ENCODE measurements at places on chromosomes 6 and 20.
A peak's percentile ranks its signal among the peaks of the same experiment; 100 is the strongest.

DNA sequence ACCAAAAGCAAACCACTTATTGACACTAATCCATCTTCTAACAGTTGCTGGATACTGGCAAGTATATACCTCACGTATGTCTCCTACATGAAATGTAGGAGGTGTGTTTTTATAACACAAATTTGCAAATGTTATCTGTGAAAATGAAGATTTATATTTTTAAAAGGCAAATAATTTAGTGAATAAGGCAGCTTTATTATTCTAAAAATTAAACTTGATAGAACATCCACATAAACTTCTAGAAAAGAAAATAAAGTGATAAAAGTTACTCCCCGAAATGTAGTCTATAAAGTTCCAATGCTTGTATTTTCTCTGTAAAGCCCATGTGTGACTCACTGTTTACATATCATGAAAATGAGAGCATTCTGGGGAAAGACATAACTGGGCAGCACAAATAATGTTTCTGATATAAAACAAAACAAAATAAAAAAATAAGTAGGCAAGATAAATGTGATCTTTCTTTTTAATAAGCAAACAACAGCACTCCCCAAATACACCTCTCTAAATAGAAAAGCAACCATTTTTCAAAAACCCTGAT, 84.4 kb downstream of the MAP7 start:
- no peak for DNase-seq

- DNase-seq: no peak
These were observed 25.2 kb downstream of the MEI4 start for GRCh38 chr6:77678048-77678447.

DNA sequence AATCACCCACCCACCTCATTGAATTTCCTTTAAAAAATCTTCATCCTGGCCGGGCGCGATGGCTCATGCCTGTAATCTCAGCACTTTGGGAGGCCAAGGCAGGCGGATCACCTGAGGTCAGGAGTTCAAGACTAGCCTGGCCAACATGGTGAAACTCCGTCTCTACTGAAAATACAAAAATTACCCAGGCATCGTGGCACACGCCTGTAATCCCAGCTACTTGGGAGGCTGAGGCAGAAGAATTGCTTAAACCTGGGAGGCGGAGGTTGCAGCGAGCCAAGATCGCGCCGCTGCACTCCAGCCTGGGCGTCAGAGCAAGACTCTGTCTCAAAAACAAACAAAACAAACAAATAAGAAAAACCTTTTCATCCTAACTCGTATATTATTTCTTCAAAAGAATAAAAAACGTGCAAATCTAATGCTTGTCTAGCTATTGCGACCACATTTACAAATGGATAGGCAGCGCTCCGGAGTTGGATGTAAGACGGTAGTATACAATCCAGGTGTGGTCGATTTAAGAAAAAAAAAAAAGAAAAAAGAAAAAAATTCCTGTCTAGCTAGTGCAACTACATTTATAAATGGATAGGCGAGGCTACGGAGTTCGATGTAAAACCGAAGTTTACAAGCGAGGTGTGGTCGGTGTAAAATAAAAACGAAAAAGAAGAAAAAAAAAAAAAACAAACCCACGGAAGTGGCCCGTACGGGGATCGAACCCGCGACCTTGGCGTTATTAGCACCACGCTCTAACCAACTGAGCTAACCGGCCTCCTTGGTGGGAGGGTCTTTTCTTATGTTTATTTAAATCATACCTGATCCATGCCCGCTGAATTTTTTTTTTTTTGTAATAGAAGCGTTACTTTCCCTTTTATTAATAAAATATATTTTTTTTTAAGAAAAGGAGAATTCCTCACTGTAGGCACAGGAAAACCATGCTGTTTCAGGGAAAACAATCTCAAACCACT, 70.7 kb upstream of the PRSS16 start:
- no peak for DNase-seq

DNA sequence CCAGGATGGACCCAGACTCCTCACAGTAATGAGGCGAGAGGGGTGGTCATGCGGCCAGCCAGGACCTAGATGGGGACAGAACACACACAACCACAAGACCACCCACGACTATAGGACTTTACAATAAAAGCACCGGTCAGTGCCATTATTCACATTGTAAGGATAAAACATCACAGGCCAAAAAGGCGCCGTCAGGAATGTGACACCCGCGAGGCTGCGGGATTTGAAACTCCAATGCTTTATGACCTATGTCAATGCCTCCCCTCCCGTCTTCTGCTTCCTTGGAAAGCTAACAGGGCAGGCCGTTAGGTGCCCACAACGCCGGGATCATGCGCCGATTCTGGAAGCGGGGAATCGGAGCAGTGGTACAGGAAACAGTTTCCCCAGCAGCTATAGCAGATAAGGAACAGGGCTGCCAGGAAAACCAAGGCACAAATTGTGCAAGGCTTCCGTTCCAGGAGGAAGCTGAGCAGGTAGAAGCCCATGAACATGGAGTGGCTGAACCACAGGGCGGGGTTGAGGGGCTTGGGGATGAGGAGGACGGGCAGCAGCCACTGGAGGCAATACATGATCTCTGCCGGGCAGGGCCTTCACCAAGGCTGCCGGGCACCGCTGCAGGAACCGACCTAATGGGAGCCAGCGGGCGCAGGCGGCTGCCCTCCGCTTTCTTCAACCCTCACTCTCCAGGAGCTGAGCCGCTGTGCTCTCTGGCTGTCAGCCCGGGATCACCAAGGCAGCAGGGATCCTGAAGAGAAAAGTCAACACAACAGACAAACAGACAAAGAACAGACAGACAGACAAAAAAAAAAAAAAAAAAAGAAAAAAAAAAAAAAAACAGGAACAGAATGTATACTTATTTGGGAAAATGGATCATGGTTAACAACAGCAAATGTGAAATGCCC, 2.2 kb upstream of the NNAT start:
- DNase-seq: no peak

DNA sequence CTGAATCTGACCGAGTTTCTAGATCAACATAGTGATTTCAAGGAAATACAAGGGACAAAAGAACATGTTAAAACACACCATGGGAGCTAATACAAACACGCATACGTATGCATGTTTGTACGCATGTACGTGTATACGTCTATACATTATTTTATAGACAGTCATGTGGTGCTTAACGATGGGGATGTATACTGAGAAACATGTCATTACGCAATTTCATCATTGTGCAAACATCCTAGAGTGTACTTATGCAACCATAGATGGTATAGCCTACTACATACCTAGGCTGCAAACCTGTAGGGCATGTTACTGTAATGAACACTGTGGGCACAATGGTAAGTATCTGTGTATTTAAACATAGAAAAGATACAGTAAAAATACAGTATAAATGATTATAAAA, 25.0 kb upstream of the NELFCD start:
- no peak for DNase-seq

DNA sequence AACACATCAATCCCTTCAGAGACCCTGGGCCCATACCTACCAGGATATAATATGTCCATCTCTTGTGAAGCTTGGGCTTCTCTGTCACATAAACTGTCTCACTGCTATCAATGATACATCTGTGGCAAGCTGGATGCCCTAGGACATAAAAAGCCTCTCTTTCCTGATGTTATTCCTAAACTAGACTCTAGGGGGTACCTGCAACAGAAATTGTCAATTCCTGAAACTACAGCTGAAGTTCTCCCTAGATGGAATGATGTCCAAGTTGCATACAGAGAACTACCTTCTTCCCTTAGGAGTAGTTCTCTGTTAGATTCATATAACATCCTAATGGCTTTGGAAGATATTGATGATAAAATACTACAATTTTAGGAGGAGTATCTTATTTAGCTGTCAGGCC, 35.8 kb downstream of the TBX18 start:
- DNase-seq: no peak

DNA sequence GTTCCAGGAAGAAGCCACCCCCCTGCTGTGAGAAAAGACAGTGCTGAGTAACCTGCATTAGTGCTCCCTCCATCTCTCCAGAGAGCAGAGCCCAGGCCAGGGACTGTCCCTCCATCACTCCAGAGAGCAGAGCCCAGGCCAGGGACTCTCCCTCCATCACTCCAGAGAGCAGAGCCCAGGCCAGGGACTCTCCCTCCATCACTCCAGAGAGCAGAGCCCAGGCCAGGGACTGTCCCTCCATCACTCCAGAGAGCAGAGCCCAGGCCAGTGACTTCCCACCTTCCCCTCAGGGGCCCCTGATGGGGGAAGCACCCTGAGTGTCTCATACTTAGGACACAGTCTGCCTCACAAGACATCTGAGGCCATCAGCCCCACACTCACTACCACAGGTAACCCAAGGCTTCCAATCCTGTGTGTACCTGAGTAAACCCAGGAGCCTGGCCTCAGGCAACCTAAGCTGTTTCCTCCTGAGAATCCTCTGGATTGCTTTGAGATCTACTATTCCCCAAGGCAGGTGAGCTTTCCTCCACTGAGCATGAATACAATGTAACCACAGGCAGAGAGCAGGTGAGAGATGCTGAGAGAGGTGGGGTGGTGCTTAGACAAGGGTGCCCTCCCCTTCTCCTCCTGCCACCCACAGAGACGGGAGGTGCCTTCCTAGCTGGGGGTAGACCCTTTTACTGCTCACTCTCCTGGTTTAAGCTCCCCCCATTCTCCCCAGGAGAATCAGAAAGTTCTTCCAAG, 4.9 kb downstream of the TBXT start:
- DNase-seq: no peak

DNA sequence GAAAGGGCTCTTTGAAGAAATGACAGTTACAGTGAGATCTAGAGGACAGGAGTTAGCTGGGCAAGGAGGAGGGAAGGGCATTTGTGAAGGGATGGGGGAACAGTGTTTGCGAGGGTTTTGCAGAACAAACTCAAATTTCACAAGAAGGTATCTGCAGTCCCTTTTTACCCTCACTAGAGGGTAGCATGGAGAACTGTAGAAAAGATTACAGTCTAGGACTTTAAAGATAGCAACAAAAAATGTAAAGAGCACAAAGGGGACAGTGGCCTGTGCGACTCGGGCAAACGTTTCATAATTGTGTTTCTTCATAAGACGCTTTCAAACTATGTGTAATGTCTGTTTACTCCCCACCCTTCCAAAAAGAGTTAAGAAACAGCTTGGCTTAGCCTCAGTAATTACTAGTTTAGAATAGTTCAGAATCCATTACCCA, 21.2 kb upstream of the ASXL1 start:
- DNase-seq: no peak

GRCh38 chr6:90263633-90264032, 33.0 kb downstream of the BACH2 start:
- no peak for DNase-seq

- no peak for DNase-seq
These were observed 15.8 kb downstream of the KLHL32 start for GRCh38 chr6:96940322-96940721.

GRCh38 chr20:64131406-64131805, 24.0 kb upstream of the NPBWR2 start:
- DNase-seq: peak; percentile 82

DNA sequence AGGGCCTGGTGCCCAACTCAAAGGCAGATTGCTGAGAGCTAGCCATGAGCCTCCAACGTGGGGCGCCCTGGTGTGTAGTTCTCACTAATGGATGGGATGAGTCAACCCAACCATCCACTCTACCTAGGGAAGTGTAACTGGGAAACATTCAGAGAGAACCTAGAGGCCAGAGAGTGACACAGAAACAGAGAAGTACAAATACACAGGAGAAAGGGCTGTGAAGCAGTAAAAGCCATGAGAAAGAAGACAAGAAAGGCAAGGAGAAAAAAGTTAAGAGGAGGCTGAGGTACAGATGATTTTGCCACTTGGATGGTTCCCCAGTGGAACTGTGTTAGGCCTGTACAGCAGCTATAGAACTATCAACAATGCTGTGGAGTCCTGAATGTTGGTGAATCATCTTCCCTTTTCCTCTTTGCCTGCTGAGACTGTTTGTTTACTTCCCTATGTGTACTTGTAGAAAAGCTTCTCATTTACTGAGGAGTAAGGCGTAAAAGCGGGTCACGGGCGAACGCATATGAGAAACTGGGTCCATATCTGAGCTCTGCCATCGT, 39.0 kb downstream of the MAN1A1 start:
- DNase-seq: no peak

GRCh38 chr6:149284904-149285303, 32.6 kb upstream of the TAB2 start:
- no peak for DNase-seq

- DNase-seq: peak; percentile 81
These were observed 635 bp upstream of the C20orf203 start for GRCh38 chr20:32674362-32674789.

GRCh38 chr20:63694584-63695423, 1.6 kb upstream of the TNFRSF6B start:
- DNase-seq: no peak

DNA sequence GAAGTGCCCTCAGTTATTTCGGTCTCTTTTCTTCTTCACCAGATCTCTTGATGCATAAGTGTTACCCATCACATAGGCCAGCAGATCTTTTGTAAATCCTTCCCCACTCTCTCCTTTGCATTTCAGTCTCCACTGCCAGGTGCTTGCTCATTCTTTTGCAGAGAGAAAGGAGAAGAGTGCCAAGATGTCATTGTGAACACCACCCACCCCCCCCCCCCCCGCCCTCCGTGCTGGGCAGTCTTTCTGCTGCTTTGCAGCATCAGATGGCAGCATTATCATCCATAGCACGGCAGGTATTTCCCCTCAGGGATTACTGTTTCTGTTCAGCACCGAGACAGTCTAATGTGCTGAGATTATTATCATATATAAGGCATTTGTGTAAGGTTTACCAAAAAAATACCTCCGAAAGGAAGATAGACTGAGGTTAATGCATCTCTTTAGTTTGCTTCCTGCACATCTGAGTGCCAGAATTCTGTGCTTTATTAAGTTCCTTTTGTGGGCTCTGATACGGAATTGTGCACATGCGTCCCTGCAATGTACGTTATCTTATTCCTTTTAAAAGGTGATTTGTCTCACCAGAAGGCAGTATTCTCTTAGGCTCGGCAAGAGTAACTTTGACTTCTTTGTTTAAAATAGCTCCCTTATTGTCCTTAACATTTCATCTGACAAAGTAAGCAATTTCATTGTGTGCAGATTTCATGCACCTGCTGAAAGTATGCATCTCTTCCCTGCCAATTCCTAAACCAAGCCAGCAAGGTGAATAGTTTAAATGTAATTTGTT, 128.8 kb downstream of the PHACTR1 start:
- no peak for DNase-seq

DNA sequence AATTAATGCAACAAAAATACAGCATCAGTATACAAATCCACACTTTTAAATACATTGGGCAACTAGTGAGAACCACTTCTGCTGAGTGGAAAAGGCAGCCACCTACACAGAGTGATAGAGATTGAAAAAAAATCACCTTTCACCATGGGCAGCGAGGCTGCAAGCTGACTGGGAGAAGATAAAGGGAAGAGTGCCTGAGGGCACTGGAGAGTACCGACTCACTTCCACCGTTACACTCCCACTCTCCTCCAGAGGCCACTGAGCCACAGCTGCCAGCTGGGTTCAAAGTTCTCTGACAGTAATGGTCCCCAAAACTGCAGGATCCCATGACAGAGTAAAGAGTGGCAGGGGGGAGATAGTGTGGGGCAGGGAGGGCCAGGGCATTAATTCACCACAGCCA, 24.1 kb downstream of the PXT1 start:
- DNase-seq: no peak

GRCh38 chr20:53809217-53809616, 215.6 kb upstream of the ZNF217 start:
- DNase-seq: no peak

Data from 8988T (cell line).